Stimulated activated CD4-positive, alpha-beta T cell treated with anti-CD3 and anti-CD28 coated beads, Interleukin-1b, Interleukin-23, amount 100 ng/mL, for 1 hour (primary cell): ENCODE measurements at places on chromosomes 3 and 15.

GRCh38 chr3:95271395-95271794 is 1208.5 kb downstream of the NSUN3 start:
- no peak for DNase-seq

DNA sequence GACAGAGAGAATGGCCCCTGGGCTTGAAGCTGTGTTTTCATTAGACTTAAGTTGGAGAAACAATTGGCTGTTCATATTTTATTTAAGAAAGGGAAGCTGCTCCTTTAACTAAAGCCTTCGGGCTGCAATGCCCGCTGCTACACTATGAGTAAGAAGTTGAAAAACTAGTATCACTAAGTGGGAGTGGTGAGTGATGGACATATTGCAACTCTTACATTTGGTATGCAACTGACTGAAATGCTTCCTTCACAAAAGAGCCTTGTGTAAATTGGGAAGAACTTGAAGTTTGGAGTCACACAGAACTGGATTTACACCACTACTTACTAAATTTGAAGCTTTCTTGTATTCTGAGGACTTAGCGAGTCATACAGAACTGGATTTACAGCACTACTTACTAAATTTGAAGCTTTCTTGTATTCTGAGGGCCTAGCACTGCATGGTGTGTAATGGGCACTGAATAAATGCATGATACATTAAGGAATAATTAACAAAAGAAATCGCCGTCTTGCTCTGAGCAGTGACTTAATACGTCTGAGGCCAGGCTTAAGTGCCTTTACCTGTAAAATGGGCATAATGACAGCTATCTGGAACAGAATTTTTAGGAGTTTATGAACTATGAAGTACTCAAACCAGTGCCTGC is 149.5 kb downstream of the RYR3 start:
- no peak for DNase-seq

DNA sequence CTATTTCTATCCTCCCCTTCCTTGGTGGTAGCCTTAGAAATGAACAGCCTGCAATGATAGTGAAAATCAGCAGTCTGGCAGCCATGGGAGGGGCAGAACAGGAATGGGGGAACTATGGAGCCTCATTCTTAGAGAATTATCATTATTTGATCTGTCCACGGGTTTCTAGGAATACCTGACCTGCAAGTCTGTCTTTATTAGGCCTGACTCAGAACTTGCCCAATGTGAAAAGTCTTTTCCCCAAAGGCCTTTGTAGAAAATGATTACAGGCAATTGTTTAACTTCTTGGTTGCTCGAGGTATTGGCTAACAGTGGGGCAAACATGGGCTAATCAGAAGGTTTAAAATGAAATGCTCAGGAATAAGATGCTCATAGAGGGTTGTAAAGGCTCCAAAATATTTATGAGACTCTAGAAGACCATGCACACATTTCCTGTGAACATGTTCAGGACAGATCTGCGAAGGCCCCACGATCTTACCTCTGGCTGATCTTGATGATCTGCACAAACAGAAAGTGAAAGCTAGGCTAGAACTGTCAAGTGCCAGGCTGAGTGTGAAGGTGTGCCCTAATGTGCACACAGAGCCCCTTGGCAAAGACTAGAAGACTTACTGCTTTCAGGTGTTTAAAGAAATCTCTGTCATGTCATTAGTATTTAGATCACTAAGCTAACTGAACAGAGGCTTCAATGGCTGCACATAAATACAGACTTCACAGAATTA is 39.6 kb upstream of the LAMP3 start:
- no peak for DNase-seq

GRCh38 chr15:63928185-63928842 is 94.6 kb upstream of the HERC1 start:
- DNase-seq, result no peak

GRCh38 chr3:171774521-171774920 is 35.8 kb downstream of the PLD1 start:
- DNase-seq, result no peak

- no peak for DNase-seq
Observed at GRCh38 chr3:58038675-58039292, 30.6 kb downstream of the FLNB start.

DNA sequence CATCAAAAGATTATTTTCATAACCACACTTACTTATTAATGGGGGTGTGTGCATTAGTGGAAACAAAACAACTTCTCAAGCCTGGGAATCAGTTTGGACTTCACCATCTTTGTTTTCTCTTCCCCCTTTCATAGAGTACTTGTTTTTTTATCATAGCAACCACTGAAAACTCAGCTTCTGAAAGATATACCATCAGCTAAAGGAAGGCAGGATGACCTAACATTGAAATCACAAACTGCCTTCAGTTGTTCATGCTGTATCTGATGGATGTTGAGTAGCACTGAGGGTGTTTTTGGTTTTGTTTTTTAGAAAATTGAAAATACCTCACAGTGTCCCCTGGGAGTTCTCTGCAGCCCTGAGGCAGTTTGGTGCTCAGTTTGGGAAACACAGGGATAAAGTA is 46.5 kb downstream of the NEK10 start:
- DNase-seq, result no peak

GRCh38 chr15:86079508-86080266 is at the start of gene AGBL1:
Gene AGBL1 (plus strand): TSS chr15:86079871.
- no peak for DNase-seq

- no peak for DNase-seq
Observed at GRCh38 chr3:144746631-144747030, 775.0 kb downstream of the DIPK2A start.

DNA sequence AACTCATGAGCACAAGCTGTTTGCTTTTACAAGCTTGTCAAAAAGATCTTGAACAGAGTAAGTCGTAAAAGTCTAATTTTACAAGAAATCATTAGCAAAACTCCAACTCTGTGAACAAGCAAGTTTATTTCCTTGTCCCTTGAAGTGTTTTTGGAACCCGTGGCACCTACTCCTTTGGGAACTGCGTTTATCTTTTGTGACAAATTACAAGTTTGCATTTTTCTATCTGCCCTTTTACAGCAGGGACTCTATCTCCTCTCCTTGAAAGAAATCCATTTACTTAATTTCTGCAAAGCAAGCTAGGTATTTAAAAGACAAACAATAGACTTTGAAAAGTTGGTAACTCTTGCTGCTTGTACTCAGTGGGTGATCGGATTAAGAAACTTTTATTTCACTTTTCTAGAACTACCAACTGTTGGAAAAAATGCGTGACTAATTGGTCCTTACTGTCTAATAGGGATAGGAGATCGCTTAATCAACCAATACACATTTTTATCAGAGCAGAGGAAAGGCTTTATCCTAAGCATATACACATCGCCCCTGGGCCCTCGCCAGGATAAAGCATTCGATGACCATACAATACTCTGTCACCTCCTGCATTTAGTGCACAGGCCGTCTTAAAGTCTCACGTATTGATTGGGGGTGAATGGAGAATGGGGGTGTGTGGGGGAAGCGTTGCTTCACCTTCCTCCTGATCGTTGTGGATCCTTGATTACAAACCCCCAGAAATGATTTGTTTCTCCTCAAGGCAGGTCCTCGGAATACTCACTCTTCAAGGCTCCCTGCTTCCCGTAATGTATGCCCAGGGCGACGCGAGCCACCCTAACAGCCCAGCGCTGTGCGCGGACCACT is 1.7 kb downstream of the PRTG start:
- DNase-seq, result no peak

DNA sequence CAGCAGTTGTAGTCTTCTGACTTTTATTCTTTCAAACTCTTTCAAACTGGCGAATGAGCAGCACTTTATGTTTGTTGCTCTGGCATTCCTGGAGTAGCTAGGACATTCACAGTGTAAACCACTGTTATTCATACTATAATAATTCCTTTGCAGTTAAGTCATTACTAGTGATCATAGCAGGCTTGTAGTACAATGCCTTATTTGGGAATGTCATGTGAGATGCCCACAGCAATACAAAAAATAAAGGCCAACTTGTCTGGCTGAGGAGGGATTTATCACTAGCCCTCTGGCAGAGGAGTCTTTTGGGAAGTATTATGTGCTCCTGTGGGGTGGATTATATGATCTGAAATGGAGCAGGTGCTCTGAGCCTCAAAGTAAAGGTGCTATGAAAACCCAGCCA is 197.2 kb downstream of the VGLL3 start:
- no peak for DNase-seq

DNA sequence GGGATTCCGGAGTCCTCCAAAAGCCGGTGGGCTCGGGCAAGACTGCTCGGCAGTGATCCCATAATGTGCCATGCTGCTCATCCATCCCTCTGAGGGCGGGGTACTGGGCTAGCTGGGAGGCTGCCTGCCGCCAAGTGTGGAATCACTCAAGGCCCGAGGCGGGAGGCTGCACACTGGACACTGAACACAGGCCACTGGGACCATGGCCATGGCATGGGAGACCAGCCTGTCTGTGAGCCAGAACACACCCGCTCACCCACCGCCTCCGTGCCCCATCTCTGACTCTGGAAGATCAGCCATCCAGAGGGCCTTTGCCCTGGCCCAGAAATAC is 1.4 kb downstream of the C3orf22 start:
- DNase-seq, result no peak

DNA sequence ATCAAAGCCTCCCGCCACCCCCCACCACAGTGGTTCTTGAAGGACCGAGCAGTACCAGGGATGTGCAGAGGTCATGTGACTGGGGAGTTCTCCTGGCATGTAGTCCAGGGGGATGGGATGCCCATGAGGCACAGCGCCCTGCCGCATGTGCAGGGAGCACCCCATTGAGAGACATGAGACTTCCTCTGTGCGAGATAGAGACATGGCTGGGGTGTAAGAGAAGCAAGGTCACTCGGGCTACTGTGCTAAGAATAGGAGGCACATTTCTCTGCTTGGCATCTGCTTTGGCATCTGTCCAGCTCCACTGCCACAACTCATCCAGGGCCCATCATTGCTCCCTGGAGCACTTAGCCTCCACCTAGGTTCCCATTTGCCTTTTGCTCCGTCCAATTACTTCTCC is 2.4 kb upstream of the CYP1A1 start:
- no peak for DNase-seq

DNA sequence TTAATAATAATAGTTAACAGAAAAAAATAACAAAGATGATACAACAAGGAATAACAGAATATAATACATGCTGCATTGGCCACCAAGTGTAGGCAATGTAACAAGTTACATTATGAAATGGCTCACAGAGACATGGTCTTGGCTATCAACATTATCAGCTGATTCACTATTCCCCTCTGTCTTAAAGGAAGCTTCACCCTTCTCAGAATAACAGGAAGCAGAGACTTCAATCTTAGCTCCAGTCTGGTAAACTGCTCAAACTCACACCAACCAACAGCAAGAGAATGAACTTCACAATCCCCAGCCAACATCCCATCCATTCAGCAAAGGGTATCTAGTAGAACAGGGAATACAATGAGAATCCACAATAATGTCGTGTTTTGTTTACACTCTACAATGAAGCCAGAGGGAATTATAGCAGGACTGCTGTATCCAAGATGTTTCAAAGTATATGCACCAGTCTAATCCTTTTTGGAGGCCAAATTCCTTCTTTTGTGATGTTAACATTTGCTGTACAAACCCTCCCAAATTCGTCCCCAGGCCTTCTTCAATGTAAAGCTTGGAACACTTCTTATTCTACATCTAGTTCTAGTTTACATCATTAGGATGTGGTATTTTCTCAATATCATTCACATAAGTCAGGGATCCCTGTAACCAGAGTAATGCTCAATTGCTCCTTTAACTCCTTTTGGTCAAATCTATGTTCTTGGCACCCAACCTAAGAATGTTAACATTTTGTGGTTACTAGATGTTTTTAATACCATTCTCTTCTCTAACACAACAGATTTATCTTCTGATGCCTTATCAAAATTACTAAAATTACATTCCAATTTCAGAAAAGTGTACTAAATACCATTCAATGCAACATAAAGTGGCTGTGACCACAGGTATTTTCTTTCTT is 52.4 kb upstream of the CMSS1 start:
- DNase-seq, result no peak

DNA sequence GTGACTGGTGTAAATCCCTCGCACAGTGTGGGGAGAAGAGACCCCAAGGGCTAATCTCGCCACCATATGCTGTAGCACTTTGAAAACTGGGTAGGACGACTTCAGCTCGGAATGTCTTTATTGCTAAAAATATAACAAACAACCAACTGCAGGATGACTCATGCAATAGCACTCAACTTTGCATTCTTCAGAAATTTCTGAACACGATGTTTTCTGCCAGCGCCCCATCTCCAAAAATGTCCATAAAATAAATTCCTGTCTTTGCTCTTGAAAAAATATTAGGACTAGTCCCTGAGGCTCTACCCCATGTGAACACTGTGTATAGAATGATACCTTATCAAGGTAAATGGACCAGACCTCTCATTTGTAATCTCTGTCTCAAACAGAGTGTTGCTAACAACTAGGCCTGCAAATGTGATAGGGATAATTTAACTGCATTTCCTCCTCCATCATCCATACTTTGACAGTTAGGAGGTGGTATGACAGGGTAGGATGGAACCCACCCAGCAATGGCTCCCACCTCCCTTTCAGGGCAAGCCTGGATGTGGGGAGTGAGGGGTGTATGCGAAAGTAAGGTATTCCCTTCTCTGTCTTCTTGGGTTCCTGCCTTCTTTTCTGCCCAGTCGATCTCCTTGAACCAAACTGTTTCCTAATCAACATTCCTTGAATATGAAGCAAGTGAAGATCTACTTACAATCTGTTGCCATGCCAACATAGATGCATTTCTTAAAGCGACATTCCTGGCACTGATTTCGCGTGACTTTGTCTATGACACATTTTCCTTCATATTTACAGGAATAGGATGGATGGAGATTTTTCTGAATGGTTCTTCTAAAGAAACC is 201.1 kb downstream of the NR1D2 start:
- no peak for DNase-seq

- DNase-seq, result no peak
Observed at GRCh38 chr15:101256757-101257156, 4.9 kb upstream of the CHSY1 start.

- DNase-seq, result no peak
Observed at GRCh38 chr15:40290918-40291574, 8.2 kb upstream of the ANKRD63 start.

- DNase-seq, result no peak
Observed at GRCh38 chr3:94896994-94897393, 834.1 kb downstream of the NSUN3 start.

DNA sequence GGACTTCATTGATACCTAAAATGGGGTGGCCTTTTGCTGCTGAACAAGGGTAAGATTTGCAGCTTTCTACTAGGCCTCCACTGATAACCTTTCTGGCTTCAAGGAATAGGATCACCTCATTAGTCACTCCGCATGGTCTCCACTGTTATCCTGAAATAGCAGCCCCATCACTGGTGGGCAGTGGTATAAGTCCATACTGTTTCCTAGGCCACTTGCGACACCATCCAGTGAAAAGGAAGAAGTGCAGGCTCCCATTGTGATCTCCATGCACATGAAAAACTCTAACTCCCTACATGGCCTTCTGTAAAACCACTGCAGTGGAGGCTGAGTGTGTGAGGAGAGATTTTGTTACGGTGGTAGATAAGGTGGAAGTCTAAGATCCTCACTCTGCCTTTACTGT is 1455.9 kb downstream of the SI start:
- DNase-seq, result no peak
